ENCODE measurements at places on chromosomes 3 and 15.

GRCh38 chr3:130956281-130956680 is 62.4 kb downstream of the ATP2C1 start:
- DNase-seq = no peak

DNA sequence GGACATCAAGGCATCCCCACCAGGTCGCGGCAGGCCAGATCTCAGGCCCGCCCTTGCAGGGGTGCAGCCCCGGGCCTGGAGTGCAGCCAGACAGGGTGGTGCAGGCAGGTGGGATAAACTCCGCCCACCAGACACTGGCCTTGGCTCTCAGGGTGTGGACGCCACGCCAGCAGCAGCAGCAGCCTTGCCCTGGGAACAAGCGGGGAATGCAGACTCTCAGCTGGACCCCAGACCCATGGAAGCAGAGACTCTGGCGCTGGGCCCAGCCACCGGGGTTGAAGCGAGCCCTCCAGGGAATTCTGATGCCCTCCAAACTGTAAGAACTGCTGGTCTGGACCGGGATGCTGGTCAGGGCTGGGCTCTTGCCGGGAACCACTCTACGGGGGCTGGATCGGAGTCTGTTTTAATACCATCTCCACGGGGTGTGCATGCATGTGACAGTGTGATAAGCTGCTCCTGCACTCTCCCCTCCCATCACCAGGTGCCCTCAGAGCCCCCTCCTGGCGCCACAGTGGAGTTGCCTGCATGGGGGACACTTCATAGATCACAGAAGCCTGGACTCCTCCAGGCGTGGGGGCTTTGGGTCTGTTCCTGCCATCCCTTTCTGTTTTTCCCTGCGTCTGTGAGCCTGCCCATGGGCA is 142.7 kb downstream of the NSMCE3 start:
- DNase-seq = no peak

GRCh38 chr3:97899331-97899730 is 72.9 kb downstream of the RIOX2 start:
- DNase-seq = no peak

GRCh38 chr15:93362821-93363220 is 273.8 kb upstream of the RGMA start:
- no peak for DNase-seq

DNA sequence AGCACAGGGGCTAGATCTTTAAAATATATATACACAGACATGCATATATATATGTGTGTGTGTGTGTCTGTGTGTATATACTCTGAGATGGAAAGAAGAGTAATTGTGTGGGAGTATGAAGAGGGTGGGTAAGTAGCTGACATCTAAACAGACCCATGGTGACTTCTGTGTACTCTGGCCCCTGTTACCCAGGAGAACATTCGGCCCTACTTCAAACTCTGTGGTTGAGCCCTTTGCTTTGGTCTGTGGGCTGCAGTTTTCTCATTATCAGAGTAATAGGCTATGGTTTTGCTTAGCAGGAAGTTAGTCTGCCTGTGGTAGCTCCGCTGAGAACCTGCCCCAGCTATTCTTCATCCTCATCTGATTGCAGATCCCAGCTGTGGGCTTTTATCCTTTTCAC is 141.4 kb downstream of the RBPMS2 start:
- DNase-seq = no peak

DNA sequence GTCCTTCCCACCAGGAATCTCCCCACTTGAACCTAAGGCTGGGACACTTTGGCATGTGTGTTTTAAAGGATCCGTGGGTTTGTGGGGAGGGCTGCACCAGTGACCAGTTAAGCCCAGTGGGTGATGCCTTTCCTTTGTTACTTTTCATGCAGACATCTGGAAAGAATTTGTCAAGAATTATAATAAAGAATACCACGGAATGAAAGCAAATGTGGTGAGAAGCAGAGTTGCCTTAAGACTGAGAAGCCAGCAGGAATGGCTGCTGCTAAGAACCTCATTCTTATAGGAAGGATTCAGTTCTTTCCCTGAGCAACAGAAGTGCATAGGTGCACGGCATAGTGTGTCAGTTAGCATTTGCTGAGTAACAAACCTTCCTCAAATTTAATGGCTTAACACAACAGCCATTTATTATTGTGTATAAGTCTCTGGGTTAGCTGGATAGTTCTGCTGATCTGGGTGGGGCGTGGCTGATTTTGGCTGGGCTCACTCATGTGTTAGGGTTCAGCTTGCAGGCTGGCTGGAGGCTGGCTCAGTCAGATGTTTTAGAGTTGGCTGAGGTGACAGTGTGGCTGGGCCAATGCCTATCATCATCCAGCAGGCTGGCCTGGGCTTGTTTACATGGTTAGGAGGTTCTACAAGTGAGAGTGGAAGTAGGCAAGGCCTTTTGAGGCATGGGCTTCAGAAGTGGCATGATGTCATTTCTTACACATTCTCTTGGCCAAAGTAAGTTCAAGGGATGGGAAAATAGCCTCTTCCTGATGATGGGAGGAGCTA is 262.7 kb upstream of the CTDSPL start:
- no peak for DNase-seq

DNA sequence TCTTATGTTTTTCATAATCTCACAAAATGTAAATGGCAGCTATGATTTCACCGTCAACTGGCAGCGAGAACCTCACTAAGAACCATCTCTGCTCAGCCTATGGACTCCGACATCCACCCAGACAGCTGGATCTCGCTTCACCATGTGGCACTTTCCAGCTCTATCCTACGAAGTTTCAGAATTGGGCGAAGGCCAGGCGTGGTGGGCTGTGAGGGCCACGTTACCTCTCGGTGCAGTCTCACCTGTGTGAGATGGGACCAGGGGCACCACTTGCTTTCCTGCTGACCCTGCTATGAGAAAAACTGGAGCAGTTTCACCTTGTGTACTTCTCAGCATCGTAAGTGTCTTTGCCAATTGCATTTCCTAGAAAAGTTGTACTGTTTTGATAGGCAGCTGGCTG is 32.3 kb downstream of the CHDH start:
- no peak for DNase-seq

DNA sequence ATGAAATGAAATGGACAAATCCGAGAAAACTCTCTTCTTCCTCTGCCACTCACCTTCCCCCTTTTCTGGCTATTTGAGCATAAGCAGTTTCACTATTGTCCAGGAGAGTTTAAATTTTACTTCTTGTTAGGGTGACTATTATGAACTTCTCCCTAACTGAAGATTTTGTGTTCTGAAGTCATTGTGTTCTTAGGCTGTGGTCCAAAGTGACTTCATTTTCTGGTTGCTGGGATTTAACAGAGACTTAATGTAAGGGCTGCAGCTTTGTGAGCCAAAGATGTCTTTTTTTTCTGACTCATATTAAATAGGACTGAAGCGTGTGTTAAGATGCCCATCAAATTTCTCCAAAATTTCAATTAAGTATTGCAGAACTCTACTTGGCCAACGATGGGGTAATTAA is 46.5 kb upstream of the FSTL1 start:
- no peak for DNase-seq

- DNase-seq = no peak
Observed at GRCh38 chr3:36965440-36965839, 20.6 kb upstream of the TRANK1 start.

- no peak for DNase-seq
Observed at GRCh38 chr3:16520241-16520969, 6.9 kb upstream of the RFTN1 start.

- no peak for DNase-seq
Observed at GRCh38 chr3:49359623-49360022, 1.5 kb upstream of the GPX1 start.

DNA sequence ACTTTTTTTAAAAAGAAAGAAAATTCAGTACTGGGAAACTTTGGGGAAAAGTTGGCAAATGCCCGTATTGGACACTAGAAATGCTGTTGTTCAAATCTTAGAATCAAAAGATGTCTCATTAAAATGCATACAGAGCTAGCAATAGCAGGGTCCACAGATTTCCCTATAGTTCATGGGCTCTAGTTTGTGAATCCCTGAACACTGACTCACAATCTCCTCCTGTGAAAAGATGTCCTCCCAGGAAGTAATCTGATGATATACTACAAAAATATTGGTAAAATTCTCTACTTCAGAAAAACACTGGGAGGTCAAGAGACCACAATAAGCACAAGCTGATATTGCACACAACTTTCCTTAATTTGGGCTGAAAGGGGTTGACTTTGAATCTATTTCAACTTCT is 568.4 kb upstream of the ZNF385D start:
- DNase-seq = no peak

DNA sequence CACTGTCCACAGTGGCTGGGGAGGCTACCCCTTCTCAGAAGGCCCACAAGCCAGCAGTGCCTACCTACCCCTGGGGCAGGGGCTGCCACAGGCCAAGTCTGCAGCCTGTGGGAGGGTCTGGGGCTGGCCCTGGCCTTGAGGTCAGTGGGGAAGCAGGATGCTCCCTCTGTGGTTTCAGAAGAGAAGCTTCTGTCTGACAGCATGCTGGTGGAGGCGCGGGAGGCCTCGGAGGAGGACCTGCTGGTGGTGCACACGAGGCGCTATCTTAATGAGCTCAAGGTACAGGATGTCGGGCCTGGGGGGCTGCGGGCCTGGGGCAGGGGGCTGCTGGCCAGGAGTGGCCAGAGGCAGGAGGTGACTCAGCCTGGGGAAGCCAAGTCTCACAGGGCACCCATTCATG is 3.2 kb downstream of the HDAC11 start:
- no peak for DNase-seq

- DNase-seq = no peak
Observed at GRCh38 chr3:141933421-141934300, 57.2 kb downstream of the ATP1B3 start.

GRCh38 chr15:80673561-80674244 is 21.4 kb upstream of the ABHD17C start:
- DNase-seq = no peak

DNA sequence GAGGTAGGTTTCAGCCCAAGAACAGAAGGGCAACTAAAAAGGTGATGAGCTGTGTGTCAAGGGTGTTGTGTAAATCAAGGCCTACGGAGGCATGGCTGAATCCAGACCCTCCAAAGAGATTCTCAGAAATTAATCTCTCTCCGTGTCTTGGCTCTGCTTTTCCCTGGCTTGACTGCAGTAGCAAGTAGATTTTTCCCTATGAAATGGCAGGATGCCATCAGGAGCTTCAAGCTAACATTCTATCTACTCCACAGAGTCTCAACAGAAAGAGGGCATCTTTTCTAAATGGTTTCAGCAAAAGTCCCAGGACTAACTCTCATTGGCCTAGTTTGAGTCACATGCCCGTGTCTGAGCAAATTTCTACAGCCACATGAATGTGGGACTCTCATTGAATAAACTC is 58.3 kb downstream of the LSM3 start:
- DNase-seq = no peak

- DNase-seq = no peak
Observed at GRCh38 chr3:188217011-188217463, 63.1 kb downstream of the LPP start.

- DNase-seq = no peak
Observed at GRCh38 chr15:85947021-85947420, 132.7 kb upstream of the AGBL1 start.

- DNase-seq = no peak
Observed at GRCh38 chr3:148021381-148021780, 612.2 kb downstream of the ZIC1 start.

DNA sequence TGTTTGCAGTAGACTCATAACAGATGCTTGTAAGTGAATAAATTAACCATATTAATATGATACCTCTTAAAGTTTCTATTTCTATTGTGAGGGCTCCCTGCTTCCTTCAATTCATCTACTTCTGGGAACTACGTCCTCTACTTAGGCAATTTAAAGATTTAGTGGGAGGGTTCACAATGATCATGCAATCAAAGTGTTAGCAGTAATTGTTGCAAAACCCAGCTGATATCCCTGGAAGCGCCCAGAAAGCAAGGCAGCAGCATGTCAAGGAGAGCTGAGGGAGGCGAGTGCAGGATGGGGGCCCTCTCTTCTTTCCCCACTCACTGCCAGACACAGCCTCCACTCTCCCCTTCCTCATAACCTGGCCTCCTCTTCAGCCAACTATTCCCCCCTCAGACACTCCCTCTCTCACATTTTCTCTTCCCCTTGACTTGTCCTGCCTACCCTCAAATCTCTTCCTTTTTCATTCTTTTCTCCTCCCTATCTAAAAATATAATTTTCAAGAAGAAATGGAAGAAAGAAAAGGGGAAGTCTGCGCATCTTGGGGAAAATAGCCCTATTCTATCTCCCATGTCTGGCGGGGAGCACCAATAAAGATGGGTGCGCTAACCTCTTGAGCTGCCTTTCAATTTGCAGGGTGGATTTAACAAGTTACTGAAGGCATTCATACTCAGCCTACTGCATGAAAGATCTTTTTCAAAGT is 6.6 kb downstream of the TMEM212 start:
- no peak for DNase-seq

DNA sequence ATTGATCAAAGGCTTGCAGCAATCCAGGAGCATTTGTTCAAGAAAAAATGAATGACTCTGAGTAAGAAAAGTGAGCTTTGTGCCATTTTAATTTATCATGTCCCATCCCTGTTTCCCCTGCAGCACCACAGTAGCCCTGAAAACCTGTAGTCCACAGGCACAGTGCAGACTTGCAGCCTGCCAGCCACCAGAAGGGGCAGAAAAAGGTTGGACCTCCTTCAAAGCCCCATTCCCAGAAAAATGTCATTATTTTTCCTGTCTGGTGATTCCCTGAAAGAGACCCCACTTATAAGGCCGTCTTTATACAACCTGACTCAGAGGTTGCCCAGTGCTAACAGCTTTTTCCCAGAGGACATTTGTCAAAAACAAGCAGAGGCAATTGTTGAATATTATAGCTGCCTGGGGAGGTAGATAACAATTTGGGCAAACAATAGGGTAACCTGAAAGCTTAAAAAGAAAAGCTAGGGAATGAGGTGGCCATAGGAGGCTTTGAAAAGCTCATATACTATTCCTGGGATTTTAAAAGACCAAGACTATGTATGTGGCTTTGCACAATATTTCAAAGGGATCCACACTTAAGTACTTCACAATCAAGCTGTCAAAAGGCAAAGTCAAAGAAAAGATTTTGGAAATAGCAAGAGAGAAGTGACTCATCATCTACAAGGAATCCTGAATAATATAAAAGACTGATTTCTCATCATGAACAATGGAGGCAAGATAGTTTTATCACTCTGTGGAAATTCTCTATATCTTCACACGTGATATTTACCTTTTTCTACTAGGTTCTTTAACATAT is 136.8 kb upstream of the PLXNA1 start:
- no peak for DNase-seq

GRCh38 chr15:28942571-28942970 is 56.8 kb downstream of the APBA2 start:
- DNase-seq = no peak

- DNase-seq = no peak
Observed at GRCh38 chr3:147360646-147361453, 45.5 kb downstream of the ZIC4 start.

- DNase-seq = no peak
Observed at GRCh38 chr15:81851325-81851724, 194.5 kb downstream of the MEX3B start.

DNA sequence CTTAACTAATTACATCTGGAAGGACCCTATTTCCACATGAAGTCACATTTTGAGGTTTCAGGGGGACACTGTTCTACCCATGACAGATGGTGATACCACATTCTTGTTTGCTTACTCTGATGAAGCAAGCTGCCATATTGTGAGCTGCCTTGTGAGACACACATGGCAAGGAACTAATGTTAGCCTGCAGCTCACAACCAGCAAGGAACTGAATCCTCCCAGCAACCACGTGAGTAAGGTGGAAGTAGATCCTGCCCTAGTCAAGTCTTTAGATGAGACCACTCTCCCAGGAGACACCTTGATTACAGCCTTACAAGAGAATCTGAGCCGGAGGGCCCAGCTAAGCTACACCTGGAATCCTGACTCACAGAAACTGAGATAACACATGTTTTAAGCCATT is 160.1 kb downstream of the PDE8A start:
- DNase-seq = no peak
